ENCODE measurements at places on chromosomes 7 and 10.
A peak's percentile ranks its signal among the peaks of the same experiment; 100 is the strongest.

DNA sequence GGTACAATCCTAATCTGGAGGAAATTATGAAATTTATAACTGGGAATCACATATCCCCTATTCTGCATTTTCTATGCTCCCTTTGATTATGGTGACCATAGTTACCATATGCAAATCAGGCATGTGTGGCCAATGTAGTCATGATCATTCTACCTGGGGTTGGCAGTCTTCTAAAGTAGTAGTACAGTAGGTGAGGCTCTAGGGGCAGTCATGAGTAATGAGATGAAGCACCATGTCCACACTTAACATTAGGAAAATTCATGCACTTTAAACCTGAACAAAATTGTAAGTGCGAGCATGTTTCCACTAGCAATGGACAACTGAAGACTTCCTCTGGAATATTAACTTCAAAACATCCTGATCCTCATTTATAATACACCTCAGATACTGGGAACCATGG is 545.9 kb downstream of the SUGCT start:
- no peak for DNase-seq

DNA sequence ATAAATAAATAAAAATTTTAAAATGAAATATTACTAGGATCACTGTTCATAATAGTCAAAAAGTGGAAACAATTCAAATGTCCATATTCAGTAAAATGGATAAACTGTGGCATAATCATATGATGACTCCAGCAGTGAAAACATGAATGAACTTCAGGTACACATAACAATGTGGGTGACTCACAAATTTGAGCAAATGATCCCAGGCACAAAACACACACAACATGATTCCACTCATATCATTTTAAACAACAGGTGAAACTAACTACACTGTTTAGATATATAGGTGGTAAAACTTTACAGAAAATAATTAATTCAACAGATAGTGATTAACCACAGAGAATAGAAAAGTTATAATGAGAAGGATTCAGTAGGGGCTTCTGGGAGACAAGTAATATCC is 14.7 kb upstream of the SAMD8 start:
- no peak for DNase-seq

- DNase-seq, result no peak
Observed at GRCh38 chr7:158590181-158590530, 2.5 kb upstream of the PTPRN2 start.

- DNase-seq, result no peak
Observed at GRCh38 chr7:70354409-70355169, 756.3 kb downstream of the AUTS2 start.

DNA sequence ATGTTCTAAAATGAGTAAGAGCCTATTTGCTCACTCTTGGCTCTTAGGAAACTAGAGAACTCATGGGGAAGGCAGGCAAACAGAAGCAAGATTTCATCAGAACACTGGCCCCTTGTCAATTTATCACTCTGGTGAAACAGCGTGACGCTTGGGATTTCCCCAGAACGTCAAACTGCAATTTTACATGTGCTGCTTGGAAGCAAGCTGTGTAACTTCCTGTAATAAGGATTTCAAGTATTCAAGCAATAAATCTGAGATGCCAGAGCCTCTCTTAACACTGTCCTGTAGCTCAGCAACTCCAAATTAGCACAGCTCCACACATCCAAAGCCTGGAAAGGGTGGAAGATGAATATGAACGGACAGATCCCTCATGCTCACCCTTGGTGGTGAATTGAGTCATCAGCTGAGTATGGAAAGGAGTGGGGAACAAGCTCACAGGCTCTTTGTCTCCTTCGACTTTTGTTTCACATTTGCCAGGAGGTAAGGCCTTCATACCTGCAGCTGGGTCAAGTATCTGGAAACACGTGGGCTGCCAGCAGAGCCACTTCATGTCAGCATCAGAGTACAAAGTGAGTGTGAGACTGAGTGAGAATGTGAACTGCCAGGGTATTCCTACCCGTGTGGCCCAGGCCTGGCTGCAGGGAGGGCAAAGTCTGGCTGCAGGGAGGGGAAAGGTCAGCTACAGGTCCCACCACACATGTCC is 140.4 kb upstream of the NAMPT start:
- peak; percentile 98 for DNase-seq

GRCh38 chr7:33185786-33186185 is 56.4 kb downstream of the BBS9 start:
- DNase-seq, result peak; percentile 14

GRCh38 chr7:43646603-43647338 is 63.9 kb downstream of the STK17A start:
- no peak for DNase-seq

DNA sequence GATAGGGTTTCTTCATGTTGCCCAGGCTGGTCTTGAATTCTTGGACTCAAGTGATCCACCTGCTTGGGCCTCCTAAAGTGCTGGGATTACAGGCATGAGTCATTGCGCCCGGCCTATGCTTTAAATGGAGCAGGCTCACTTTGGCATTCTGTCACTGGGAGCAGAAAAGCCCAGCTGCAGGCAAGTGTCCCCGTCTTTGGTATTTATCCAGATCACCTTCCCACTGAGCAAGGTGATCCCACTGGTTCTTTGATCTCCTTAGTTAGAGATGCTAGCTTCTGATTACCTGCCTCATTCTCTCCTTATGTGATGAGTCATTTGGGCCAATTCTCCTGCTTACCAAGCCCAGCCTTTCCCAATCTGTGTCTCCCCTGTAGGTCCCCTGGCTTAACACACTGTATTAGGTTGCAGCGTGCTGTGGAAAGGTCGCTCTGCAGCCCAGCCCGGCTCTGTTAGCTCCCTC is 39.3 kb downstream of the SPDYE5 start:
- DNase-seq, result no peak

GRCh38 chr7:102417105-102417504 is 16.3 kb upstream of the ORAI2 start:
- no peak for DNase-seq

GRCh38 chr10:16948361-16948760 is 131.1 kb upstream of the RSU1 start:
- DNase-seq, result no peak

DNA sequence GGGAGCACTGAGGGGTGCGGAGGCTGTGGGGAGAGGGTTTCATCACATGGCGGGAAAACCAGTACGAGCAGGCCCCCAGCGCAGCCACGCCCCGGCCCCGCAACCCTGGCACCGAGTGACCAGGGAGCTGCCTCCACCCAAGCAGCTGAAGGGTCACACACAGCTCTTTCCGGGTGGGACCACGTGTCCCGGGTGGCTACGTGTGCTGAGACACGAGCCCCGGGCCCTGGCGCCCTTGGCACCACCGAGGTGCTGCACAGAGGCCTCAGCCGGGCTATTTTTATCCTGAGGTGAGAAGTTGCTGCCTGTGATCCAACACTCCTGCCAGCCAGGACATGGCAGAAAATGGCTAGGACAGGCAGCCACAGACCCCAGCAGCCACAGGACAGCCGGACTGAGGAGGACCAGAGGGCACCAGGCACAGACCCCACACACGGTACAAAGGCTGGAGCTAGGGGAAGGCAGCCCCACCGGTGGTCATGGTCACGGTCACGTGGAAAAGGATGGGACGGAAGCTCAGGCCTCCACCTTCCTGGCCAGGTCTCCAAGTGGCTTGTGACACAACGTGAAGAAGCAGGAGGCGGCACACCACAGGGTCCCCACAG is 223.7 kb downstream of the MAD1L1 start:
- no peak for DNase-seq

DNA sequence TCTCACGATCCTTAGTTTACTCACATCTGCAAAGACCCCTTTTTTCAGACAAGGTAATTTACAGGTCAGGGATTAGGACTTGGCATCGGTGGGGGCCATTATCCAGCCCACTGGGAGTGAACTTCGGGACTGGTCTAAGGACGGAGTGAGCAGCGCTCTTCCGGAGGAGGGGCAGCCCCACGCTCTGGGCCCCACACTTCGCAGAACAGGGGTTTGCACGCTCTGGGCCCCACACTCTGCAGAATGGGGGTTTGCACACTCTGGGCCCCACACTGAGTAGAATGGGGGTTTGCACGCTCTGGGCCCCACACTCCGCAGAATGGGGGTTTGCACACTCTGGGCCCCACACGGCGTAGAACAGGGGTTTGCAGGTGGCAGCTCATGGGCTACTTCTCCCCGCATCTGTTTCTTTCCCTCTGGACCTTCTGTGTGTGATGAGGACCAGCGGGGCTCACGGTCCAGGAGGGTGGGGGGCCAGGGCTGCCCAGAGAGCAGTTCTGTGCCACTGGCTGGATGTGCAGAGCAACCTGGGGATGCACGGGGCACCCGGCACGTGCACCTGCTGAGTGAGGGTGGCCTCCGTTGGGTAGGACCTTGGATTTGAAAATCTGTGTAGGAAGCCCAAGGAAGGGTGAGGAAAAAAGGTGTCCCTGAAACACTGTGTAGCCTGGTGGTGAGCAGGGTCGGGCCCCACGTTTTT is 134.8 kb downstream of the WDR37 start:
- DNase-seq, result no peak

DNA sequence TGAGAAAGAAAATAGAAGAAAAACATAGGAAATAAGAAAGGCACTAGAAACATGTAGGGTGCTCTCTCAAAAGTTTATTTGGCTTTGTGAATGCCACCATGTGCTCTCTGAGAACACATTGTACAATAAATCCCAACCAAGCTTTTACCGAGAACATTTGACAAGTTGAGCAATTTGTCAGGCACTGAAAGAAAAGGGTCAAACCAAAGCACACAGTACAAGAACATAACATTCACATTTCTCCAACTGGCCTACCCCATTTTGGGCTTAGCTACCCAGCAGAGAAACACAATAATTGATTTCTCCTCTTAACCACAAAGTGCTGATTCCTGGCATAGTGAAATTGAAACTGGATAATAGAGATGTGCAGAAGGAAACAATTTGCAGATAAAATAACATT is 69.2 kb upstream of the SLC39A12 start:
- DNase-seq, result no peak

DNA sequence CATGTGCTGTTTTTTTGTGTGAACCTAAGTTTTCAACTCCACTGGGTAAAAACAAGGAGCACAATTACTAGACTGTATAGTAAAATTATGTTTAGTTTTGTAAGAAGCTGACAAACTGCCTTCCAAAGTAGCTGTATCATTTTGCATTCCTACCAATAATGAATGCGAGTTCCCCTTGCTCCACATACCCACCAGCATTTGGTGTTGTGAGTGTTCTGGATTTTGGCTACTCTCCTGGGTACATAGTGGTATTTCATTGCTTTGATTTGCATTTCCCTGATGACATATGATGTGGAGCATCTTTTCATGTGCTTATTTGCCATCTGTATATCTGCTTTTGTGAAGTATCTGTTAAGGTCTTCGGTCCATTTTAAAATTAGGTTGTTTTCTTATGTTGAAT is 178.2 kb downstream of the HIBADH start:
- no peak for DNase-seq

- DNase-seq, result no peak
Observed at GRCh38 chr10:100968863-100969186, 479 bp upstream of the SEMA4G start.

DNA sequence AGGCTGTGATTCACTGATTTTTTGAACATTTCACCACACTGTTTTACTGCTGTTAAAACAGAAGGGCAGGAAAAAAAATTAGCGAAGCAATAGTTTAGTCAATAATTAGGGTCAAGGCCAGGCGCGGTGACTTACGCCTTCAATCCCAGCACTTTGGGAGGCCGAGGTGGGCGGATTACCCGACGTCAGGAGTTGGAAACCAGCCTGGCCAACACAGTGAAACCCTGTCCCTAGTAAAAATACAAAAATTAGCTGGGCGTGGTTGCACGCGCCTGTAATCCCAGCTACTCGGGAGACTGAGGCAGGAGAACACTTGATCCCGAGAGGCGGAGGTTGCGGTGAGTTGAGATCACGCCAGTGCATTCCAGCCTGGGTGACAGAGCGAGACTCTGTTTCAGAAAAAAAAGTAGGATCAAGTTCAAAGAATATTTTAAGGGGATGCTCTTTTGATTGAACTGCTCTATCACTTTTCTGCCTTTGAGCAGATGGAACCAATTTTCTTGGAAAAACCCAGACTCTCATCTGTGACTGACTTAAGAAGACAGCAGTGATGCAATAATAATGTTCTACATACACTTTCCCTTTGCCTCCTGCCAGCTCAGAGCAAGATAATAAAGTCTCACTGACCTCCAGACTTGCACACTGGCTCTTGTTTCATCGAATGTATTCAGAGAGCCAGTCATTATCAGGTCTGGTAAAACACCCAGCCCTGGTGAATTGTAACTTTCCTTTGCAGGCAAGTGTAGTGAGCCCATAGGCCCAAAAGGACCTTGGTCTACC is 1.6 kb upstream of the PPA1 start:
- DNase-seq, result peak; percentile 71

DNA sequence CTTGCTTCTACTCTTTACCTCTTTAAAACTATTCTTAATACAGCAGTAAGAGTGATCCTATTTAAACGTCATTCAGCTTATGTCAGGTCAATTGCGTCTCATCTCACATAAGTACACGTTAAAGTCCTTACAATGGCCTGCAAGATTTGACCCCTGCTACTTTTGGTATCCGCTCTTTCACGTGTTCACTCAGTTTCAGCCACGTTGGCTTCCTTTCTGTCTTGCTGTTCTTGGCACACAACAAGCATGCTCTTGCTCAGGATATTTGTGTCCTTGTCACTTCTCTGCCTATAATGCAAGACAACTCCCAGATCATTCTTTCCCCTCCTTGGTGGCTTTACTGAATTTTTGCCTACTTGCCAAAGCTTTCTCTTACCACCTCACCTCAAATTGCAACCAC is 296.8 kb downstream of the PCLO start:
- no peak for DNase-seq

DNA sequence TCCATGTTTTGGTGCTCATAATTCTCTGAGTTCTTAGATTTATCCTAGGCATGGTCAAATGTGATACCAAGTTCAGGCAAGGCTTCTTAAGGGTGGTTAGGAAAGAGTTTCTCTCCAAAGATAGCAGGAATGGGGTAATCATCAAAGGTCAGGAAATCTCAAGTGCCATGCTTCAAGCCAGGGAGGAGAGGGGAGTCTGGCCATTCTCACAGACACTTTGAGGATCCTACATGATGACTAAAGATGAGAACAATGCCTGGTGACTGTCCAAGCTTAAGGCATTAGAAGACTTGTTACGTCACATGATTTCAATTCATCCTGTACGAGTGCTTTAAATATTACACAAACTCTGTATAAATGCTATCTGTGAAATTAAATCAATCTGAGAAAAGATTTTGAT is 59.4 kb downstream of the POM121L12 start:
- no peak for DNase-seq

DNA sequence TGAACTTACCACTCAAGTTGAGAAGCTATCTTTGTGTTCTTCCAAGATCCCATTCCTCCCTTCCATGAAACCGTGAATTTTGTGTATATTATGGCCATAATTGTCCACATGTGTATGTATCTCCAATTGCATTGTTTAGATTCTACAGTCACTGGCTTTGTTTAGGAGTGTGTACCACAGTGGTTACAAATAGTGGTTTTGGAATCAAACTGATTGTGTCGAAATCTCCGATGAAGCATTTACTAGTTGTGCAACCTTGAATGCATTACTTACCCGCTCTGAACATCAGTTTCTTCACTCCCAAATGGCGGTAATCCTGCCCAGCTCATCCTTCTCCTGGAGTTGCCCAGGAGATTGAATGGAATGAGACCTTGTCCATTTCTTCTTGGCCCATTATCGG is 145.0 kb upstream of the ZNF32 start:
- DNase-seq, result peak; percentile 33

- no peak for DNase-seq
Observed at GRCh38 chr7:22234227-22234626, 122.7 kb downstream of the RAPGEF5 start.

- DNase-seq, result no peak
Observed at GRCh38 chr10:63708421-63708820, 187.2 kb downstream of the REEP3 start.

GRCh38 chr10:108775911-108776475 is 1147.3 kb downstream of the XPNPEP1 start:
- no peak for DNase-seq

GRCh38 chr10:103758294-103758681 is 97.1 kb downstream of the SH3PXD2A start:
- DNase-seq, result no peak
